ENCODE measurements at places on chromosomes 5 and 9.

- DNase-seq = no peak
Measured at GRCh38 chr5:73542020-73542419, 23.4 kb downstream of the ANKRA2 start.

GRCh38 chr9:120363697-120364096 lies 216.3 kb downstream of the CDK5RAP2 start:
- DNase-seq = no peak

- no peak for DNase-seq
Measured at GRCh38 chr5:164941132-164941531, 1435.7 kb downstream of the MAT2B start.

DNA sequence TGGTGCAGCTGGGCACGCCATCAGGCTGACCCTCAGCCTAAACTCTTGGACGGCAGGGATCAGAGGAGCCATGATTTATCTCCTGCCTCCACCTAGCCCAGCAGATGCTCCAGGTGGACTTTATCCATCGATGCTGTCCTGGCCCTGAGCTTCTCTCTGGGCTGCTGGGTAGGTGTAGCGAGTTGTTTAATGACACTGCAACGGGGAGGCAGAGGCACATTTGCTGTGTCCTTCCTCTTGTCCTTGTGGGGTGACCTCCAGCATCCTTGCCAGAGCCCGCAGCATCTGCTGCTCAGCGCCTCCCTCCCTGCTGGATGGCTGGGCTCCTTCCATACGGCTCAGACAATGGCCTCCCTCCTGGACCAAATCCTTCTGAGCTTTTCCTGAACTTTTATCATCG lies 103.1 kb upstream of the IRX4 start:
- DNase-seq = no peak

DNA sequence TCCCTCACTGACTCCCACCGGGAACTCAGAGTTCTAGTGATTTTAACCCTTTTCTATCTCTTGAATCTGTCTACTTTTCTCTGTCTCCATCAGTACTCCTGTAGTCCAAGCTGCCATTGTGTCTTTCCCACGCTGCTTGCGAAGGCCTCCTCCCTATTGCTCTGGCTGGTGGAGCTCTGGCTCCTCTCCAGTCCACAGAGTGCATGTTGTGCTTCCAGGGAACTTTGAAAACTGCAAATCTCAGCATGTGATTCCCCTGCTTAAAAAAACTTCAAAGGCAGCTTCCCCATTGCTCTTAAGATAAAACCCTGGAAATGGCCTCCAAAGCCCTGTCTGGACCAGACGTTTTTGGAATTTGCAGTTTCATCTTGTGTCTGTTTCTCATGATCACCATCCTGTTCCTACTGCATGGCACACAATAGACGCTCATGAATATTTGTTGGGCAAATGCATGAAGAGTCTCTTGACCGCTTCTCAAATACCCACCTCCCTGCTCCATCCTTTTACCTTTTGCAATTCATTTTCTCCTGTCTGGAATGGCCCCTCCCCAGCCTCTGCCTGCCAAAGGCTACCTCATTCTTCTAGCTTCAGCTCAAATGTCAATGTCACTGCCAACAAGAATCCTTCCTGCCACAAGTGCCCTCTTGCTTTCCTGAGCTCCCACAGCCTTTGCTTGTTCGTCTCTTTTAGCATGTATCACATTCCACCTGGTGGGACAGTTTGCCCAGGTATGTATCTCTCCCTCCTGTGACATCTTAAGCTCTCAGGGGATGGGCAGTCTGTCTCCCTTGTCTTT lies 293.2 kb downstream of the ARHGAP26 start:
- no peak for DNase-seq

- no peak for DNase-seq
Measured at GRCh38 chr5:79702606-79703380, 13.2 kb downstream of the CMYA5 start.

DNA sequence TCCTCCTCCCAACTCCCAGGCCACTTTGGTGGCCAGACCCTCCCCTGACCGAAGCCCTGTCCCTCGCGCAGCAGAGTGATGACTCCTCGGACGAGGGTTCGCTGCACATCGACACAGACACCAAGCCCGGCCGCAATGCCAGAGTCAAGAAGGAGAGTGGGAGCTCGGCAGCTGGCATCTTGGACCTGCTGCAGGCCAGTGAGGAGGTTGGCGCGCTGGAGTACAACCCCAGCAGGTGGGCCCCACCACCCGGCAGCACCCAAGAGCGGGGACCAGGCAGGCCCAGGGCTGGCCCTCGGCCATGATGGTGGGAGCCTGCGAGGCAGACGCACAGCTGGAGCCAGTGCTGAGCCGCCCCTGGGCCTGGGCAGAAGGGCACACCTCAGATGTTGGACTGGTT lies 90.6 kb downstream of the PHF2 start:
- no peak for DNase-seq

GRCh38 chr9:89254773-89255125 lies 56.2 kb upstream of the CKS2 start:
- no peak for DNase-seq

- DNase-seq = no peak
Measured at GRCh38 chr5:1840741-1841521, 39.7 kb downstream of the NDUFS6 start.

- no peak for DNase-seq
Measured at GRCh38 chr5:178766936-178767912, 36.8 kb upstream of the ZNF354A start.

- no peak for DNase-seq
Measured at GRCh38 chr5:113900141-113900540, 386.6 kb downstream of the YTHDC2 start.

- DNase-seq = no peak
Measured at GRCh38 chr9:35001803-35002502, 12.4 kb downstream of the DNAJB5 start.

- no peak for DNase-seq
Measured at GRCh38 chr5:10445352-10445751, 3.7 kb downstream of the ROPN1L start.

GRCh38 chr5:180589771-180590542 lies 1.3 kb downstream of the SCGB3A1 start:
- DNase-seq = no peak

GRCh38 chr5:72842816-72843215 lies 26.4 kb downstream of the TNPO1 start:
- DNase-seq = no peak

DNA sequence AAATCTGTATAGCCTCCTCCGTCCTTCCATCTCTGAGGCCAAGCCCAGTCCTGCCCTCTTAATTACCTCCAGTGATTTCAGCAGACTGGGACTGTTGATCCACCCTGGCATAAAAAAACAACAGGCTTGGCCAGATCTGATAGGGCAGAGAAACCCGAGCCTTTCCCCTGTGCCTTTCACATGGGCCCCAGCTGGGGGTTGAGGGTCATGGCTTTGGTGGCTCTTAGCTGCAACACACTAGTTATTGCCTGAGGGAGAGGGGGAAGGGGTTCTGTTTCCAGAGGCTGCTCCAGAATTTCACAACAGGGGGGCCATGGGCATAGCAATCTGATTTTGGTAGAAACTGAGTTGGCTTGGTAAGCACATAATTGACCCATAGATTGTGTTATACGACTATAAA lies 21.2 kb upstream of the PANK3 start:
- DNase-seq = no peak

- no peak for DNase-seq
Measured at GRCh38 chr9:76150013-76150412, 244.2 kb downstream of the RFK start.

GRCh38 chr5:128035689-128036088 lies 47.9 kb upstream of the SLC12A2 start:
- DNase-seq = no peak

DNA sequence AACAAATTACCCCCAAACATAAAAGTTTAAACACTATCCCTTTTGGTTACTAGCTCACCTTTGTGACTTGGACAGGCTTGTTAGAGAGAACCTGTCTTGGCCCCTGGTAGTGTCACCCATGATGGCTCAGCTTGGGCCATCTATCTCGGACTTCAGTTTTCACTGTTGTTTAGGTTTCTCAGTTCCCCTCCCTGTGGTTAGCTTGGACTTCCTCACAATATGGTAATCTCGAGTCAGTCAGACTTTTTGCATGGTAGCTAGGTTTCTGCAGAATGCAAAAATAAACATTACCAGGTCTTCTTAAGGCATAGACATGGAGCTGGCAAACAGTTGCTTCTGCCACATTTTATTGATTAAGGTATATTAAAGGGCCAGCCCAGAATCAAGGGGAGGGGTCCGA lies 324.3 kb upstream of the RORB start:
- no peak for DNase-seq

DNA sequence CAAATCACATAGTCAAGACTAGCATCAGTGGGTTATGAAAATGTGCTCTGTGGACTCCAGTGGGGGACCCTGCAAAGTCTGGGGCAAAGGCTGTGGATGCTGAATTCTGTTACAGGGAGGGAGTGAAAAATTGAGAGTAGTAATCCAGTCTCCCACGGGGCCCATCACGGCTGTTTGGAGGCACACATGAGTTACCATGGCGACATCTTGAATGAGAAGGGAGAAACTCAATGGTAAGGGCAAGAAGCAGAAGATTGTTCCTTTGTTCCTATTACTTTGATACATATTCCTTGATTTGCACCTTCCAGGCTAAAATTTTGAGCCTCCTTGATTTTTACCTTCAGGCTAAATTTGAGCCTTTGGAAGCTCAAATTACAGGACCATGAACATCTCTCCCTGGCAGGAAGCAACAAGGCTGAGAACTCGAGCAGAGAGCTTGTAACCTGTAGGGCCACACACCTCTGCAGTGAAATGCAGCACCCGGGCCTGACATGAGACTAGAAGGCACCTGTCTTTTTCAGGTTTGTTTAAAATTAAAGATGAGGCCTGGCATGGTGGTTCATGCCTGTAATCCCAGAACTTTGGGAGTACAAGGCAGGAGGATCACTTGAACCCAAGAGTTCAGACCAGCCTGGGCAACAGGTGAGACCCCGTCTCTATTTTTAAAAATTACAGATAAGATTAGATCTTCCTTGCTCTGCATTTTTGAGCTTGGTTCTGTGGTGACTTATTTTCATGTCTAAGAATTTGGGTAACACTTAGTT lies 31.0 kb upstream of the ZFR start:
- DNase-seq = no peak

GRCh38 chr5:54758038-54758437 lies 227.4 kb downstream of the ESM1 start:
- no peak for DNase-seq

- no peak for DNase-seq
Measured at GRCh38 chr9:123924727-123925126, 5.2 kb downstream of the DENND1A start.

GRCh38 chr5:58275516-58275915 lies 184.4 kb downstream of the PLK2 start:
- no peak for DNase-seq

- no peak for DNase-seq
Measured at GRCh38 chr9:137465000-137465719, 6.0 kb upstream of the NSMF start.

DNA sequence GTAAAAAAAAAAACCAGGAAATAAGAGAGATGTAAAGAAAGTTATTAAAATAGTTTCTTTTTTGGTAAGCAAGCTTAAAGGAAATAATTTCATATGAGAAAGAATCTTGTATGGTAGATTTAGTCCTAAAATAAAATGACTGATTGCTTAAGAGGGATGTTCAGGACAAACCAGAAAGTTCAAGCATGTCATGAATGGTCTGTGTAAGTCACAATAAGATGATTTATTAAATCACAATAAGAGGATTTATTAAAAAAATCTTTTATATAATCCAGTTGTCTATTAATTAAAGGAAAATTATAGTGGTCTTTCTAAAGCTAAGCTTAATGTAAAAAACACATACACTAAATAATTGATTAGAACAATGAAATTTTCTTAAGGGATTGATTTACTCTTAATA lies 91.8 kb upstream of the OR13F1 start:
- DNase-seq = no peak

- no peak for DNase-seq
Measured at GRCh38 chr9:19533373-19533772, 124.6 kb downstream of the ACER2 start.

- peak; percentile 43 for DNase-seq
Measured at GRCh38 chr9:97889941-97890887, 32.1 kb downstream of the TRMO start.

GRCh38 chr5:149360272-149360671 lies 2.4 kb downstream of the PCYOX1L start:
- no peak for DNase-seq

DNA sequence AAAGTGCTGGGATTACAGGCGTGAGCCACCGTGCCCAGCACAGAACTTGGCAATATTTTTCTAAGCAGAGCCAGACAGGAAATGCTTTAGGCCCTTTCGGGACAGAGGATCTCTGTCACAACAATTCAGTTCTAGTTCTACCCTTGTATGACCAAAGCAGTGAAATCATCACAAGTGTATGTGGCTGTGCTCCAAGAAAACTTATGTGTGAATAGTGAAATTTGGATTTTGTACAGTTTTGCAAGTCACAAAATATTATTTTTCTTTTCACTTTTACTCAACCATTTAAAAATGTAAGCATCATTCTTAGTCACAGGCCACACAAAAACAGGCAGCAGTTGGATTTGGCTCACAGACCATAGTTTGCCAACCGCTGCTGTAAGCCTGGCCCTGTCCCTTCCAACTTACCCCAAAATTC lies 20.4 kb upstream of the PRUNE2 start:
- no peak for DNase-seq

- no peak for DNase-seq
Measured at GRCh38 chr9:92278110-92278509, 15.4 kb downstream of the IARS1 start.

DNA sequence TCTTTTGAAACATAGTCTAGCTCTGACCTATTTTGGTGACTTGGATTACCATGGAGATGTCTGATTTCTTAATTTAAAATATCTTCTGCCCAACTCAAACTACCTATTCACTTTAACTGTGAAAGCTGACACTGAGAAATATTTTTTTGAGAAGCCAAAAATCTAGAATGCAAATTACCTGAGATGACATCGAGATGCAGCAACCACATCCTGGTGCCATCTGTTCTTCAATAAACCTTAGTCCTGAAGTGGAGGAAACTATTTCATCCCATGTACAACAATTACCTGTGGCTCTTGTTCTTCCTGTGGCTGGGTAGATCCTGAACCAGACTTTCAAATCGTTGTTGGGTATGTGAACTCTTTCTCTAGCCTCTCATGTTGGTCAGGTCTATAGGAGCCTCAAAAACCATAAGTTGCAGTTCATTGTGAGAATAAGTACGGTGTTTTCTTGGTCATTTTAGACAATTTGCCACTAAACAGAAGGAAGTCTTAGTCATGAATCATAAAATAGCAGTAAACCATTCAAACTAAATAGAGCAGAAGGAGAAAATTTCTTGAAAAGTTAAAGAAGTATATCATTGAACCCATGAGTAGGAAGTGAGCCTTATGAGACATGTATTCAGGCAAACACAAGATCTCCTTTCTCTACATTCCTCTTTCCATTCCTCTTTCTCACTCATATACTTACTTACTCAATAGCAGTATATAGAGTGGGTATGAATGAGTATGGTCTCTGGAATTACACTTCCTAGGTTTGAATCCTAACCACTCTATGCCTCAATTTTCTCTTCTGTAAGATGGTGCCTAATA lies 176.0 kb downstream of the HMHB1 start:
- no peak for DNase-seq

- no peak for DNase-seq
Measured at GRCh38 chr5:141603923-141604717, 14.7 kb downstream of the DIAPH1 start.

GRCh38 chr9:73539881-73540390 lies 388.3 kb downstream of the ANXA1 start:
- no peak for DNase-seq

- DNase-seq = no peak
Measured at GRCh38 chr9:112665347-112665746, 52.6 kb downstream of the INIP start.

- no peak for DNase-seq
Measured at GRCh38 chr5:139474890-139475791, 4.3 kb downstream of the SMIM33 start.

GRCh38 chr5:134524272-134524825 lies 1.1 kb upstream of the JADE2 start:
- peak; percentile 36 for DNase-seq

- DNase-seq = no peak
Measured at GRCh38 chr9:89912605-89912953, 307.8 kb downstream of the GADD45G start.

Data from stimulated activated CD4-positive, alpha-beta T cell treated with anti-CD3 and anti-CD28 coated beads, Interleukin-2, amount 100 ng/mL, for 4 hours (primary cell).